Muscle of back (tissue), 13 donors: ENCODE measurements at places on chromosomes 16 and 17.

DNA sequence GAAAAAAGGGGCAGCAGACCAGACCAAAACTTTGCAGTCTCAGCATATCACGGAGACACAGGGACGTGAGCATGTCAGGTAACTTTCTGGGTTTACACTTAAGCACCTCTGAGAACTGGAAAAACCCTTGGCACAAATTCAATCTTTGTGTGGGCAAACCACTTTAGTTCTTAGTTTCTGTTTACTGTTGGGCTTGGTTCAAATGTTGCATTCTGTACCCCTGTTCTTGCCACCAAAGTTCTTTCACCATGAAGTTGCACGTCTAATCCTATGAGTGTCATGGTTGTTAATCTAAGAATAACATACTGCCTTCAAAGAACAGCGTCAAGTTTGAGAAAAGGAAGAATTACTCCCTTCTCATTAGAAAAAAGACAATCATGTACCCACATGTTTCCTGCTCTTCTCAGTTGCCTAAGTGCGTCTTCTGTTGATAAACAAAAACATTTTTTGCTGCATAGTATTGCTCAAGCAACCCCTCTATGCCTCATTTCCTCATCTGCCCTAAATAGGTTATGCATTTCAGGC is 11.6 kb downstream of the KRT33A start:
- DNase-seq, result no peak

DNA sequence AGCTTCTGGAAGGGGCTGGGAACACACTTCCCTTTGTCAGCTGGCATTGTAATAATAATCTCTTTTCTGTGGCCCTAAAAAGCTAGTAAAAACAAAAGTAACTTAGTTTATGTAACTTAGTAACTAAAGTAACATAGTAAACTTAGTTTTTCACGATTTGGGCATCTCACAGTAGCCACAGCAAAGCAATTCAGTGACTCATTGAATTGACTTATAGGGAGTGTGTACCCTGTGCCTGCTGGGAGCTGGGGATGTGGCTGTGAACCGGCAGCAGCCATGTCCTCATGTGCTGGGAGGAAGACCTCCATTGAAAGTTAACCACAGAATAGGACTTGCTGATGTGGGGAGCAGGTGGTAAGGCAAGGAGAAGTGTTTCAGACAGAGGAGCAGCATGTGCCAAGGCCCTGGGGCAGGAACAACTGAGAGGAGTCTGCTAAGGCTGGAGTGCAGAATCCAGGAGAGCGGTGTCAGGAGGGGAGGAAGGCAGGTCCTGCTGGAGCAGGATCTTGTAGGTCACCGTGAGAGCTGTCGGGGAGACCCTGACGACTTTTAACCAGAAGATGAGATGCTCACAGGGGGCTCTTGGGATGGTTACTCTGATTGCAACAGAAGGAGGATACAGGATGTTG is 112.8 kb downstream of the PLCG2 start:
- DNase-seq, result no peak

DNA sequence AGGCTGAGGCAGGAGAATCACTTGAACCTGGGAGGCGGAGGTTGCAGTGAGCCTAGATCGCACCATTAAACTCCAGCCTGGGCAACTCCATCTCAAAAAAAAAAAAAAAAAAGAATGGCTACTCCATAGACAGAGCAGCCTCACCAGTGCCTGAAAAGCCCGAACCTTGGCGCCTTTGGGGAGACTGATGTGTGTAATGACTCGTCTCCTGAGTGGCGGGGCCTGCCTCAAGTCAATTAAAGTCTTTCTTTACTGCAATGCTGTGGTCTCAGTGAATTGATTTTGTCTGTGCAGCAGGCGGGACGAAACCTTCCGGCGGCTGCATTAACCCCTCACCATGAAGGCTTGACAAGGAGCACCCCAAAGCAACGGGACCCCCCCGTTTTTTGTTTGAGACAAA is 3.5 kb upstream of the UQCC4 start:
- no peak for DNase-seq

- no peak for DNase-seq
Observed at GRCh38 chr16:66973716-66974115, 12.7 kb downstream of the CES3 start.
